CMK (cell line): ENCODE measurements at places on chromosomes 11 and 22.

DNA sequence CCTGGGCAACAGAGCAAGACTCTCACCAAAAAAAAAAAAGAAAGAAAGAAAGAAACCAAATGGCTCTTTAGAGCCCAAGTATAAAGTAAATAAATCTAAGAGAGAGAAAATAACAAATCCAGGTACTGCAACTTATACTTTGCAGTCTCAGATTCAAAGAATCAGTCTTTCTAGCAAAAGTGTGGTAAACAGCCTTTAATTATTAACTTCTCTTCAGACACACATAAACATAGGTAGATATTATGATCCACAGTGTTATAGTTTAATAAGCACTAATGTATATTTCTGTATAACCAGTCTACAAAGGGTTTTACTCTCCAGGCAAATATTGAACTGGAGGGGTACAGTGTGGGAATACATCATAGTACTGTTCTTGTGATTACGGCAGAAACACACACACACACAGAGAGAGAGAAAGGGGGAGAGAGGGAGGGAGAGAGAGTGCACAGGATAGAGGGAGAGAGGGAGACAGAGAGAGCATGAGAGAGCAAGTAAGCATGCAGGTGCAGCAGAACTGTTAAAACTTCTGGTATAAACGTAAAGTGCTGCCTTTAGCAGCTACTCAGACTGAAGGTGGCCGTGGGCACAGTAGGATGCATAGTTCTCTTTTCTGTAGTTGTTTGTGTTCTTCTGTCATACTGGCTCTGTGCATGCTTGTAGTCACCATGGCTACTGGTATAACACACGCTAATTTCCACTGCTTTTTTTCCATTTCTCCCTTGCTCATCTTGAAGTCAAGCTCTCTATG is 32.3 kb downstream of the MTMR2 start:
- DNase-seq: no peak

DNA sequence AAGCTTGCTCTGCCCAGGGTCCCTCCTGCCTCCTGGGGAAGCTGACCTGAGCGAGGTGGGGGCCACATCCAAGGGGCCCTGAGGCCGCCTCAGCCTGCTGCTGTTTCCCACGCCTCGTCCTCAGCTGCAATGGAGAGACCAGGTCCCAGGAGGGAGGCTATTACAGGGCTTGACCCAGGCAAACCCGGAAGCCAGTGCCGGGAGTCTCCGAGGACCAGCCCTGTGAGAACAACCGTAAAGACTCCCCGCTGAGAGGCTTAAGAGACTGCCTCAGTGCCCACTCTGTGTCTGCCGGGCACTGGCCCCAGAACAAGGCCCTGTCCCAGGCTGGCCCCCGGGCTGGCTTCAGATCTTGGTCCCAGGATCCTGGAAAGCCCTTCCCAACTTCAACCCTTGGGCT is 124.3 kb upstream of the FGF3 start:
- DNase-seq: no peak

- peak; percentile 73 for DNase-seq
Observed at GRCh38 chr22:32576553-32577253, 102.1 kb downstream of the FBXO7 start.

DNA sequence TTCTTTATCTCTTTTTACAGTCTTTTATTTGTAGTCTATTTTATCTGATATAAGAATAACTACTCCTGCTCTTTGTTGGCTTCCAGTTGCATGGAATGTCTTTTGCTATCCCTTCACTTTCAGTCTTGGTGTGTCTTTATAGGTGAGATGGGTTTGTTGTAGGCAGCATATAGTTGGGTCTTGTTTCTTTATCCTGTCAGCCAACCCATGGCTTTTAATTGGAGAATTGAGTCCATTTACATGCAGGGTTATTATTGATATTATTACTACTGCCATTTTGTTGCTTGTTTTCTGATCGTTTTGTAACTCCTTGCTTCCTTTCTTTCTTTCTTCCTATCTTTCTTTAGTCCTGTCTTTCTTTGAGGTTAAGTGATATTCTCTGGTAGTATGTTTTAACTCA is 11.9 kb upstream of the IL17RA start:
- no peak for DNase-seq

DNA sequence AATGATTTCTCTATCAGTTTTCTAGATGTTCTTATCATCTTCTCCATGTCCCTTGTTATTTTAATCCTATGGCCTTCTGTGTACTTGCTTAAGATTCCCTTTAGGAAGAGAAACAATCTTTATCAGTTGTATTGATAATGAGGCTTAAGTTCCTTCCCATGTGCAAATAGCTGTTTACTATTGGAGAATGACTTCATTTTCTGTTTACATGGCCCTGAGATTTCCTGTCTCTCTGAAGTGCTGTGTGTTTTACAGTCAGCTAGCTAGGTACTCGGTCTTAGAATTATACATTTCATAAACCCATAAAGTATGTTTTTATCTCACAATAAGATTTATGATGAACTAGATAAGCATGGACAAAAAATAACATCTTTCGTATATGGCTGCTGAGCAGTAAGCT is 67.5 kb upstream of the CCDC179 start:
- no peak for DNase-seq

- DNase-seq: no peak
Observed at GRCh38 chr22:20084547-20085413, 4.7 kb downstream of the DGCR8 start.

DNA sequence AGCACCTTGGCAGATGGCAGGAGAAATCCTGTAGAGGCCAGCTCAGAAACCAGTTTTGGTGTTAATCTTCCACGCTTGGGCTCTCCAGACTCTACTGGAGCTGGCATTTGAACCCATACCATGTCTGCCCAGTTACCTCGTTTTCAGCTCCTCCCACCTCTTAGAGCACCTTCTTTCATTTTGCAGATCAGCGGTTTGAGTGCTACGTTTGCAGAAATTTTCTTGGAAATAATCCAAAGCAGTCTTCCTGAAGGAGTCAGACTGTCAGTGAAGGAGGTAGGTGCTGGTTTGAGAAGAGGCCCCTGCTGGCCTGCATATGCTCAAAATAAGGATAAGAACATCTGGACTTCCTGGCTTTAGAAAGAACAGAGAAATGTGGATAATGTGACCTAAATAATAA is 13.7 kb downstream of the COA4 start:
- DNase-seq: no peak

DNA sequence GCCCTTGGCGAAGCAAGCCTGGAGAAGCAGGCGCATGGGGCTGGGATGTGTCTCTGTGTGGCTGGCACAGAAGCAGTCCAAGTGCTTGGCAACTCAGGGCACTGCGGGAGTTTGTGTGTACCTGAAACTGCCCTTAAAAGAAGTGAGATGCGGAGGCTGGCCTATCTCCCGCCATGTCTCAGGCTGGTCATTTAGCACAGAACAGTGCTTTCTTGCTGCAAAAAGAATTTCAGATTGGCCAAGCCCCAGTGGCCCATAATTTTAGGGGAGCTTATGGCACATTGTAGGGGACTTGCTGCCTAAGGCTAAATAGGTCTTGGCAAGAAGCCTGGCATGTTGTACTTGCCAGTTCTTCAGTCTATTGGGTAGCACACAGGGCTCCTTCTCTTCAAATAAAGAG is 16.4 kb downstream of the EHF start:
- DNase-seq: no peak

- DNase-seq: no peak
Observed at GRCh38 chr11:12243486-12243885, 133.1 kb downstream of the MICAL2 start.

- DNase-seq: peak; percentile 20
Observed at GRCh38 chr22:45101515-45102227, 62.1 kb upstream of the NUP50 start.

DNA sequence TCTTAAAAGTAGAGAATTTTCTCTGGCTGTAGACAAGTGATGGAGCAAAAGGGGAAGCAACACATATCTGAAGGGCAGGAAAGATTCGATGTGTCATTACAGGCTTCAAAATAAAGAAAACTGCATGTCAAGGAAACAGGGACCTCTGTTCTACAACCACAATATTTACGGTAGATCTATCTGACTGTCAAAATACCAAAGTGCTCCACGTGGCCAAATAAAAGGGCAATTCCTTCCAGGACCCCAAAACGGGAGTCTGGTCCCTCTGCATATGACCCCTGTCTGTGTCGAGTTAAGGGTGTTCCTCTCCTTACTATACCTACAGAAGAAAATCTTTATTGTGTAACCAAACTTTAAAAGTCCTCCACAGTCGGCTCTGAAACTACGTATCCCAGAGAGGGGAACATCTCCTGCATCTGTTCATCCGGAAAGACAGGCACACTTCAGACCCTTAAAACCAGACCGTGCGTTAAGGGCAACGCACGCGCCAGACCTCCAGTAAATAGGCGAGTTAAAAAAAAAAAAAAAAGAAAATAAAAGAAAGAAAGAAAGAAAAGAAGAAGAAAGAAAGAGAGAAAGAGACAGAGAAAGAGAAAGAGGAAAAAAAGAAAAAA is 756 bp downstream of the CLNS1A start:
- no peak for DNase-seq

DNA sequence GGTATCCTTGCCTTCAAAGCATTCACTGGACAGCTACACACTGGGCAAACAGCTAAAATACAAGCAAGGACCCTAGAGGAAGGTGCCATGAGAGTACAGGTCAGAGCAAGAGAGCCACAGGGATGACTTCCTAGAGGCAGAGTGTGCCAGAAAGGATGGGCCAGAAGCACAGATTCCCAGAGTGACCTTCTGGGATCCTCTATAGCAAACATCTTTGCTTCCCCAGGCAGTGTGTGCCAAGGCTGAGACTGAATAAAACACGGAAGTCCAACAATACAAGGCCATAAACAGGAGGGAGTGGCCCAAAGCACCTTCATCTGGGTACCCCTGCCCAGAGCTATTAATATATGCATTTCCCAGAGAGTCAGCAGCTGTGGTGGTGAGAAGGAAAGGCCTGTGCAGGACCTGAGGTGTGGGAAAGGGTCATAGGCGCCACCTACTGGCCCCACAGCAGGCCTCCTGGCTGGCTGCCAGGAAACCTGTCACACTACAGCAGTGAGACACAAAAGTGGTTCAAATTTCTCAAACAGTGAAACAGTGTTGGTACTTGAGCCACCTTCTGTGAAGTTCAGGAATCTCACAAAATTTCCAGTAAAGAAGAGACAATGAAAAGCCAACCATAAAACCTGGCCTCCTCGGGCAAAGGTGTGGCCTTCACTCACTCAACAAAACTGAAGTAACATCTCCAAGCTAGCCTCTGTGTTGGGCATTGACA is 20.3 kb downstream of the CLPB start:
- peak; percentile 63 for DNase-seq

DNA sequence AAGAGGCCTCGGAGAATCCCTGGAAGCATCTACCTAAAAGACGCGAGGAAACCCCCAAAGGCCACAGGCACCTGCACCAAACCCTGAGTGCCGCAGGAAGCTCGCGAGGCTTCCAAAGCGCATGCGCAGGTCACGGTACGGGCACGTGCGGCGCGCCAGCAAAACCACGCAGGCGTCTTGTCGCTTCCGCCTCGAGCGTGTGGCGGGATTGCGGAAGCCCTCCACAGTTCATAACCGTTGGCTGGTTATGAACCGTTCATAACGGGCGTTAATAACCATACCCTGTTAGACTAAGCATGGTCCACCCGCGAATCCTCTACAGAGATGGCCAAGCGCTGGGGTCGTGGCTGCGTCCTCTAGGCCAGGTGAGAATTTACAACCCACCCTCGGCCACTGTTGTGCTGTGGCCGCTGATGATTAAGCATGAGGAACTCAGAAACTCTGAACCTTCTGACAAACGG is 46.4 kb downstream of the MORC2 start:
- peak; percentile 90 for DNase-seq

DNA sequence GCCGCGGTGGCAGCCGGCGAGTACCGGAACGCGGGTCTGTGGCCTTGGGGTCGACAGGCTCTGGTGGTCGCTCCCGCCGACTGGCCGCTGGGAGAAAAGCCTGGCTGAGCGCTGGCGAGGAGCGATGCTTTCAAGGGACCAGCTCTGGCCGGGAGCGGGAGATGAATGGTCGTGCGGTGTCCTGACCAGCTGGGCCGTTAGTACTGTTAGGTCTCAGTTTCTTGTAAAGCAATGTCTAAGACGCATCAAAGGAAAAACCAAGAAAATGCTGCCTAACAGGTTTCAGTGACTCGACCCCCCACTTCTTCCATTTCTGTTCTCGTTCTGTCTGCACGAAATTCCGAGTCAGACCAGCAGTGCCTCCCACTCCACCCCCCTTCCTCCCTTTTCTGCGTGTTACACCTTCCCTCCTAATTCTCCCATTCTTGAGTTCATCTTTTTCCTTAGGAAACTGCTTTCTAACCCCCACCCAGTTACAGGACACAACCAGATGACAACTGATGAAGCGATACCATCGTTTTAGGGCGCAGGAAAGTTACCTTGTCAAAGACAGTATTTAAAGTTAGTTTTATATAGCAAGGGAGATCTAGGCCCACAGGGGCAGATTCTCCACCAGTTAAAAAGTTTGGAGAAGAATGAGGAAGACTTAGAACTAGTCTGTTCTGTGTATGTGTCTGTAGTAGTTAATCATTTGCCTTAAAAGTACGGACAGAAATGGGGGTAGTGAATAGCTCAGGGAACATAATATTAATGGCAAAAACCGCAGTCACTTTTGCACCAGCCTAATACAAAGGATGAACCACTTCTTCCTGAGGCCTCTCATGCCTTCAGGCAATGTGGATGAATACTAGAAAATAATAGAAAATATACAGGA is 1.0 kb downstream of the CUL5 start:
- no peak for DNase-seq
